ENCODE measurements at places on chromosomes 12 and 14. TPM values are rescaled to one million over a fixed set of nuclear protein-coding genes. Genes with fewer than 3 reads are reported as not detected.

The CMA1 gene
- 1.2 TPM for polyA plus RNA-seq

The IL31 gene
- polyA plus RNA-seq: not detected

The RTN1 gene
- polyA plus RNA-seq: 1.2 TPM

The PLD4 gene
- polyA plus RNA-seq: 7.1 TPM

The KRT73 gene
- 0.73 TPM for polyA plus RNA-seq

The NEUROD4 gene
- not detected for polyA plus RNA-seq

The SPX gene
- 0.35 TPM for polyA plus RNA-seq

The NOXRED1 gene
- not detected for polyA plus RNA-seq

The FLRT2 gene
- 0.69 TPM for polyA plus RNA-seq

The TMTC1 gene
- 0.46 TPM for polyA plus RNA-seq

The PMEL gene
- polyA plus RNA-seq: 1.7 TPM

The RPGRIP1 gene
- 0.46 TPM for polyA plus RNA-seq

The FGF6 gene
- not detected for polyA plus RNA-seq

The CD27 gene
- polyA plus RNA-seq: 0.60 TPM

The CLEC7A gene
- polyA plus RNA-seq: 9.8 TPM

The RNASE3 gene
- polyA plus RNA-seq: not detected

The RPL10L gene
- 2.4 TPM for polyA plus RNA-seq

The FOXN4 gene
- not detected for polyA plus RNA-seq

The ABCC9 gene
- 6.0 TPM for polyA plus RNA-seq

The PHETA1 gene
- polyA plus RNA-seq: 16.8 TPM

The KLRC1 gene
- 0.69 TPM for polyA plus RNA-seq

The CCDC175 gene
- polyA plus RNA-seq: not detected

The GLI1 gene
- polyA plus RNA-seq: 0.60 TPM

The PYGL gene
- polyA plus RNA-seq: 24.6 TPM

The GLIPR1L1 gene
- not detected for polyA plus RNA-seq

The POU6F1 gene
- 1.2 TPM for polyA plus RNA-seq

The MYH7 gene
- 11.6 TPM for polyA plus RNA-seq

The SLC4A8 gene
- 1.1 TPM for polyA plus RNA-seq
